ACHN (cell line): ENCODE measurements at places on chromosomes 12 and 14.

GRCh38 chr14:71317385-71318096, 410.3 kb downstream of the PCNX1 start:
- no peak for DNase-seq

DNA sequence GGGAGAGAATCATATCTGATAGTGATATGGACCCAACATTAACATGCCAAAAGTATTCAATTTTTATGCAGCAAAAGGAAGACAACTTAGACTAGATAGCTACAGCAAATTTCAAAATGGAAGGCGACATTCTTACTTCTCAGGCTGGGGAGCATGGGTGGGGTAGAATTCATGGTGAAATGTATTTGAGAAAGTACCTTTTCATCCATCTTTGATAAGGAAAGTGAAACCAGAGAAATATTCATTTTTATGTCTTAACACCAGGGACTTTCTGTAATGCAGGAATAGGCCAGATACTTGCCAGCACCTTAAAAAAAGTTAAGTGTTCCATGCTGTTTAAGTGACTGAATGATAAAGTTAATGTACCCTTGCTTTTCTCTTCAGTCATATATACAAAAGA, 13.4 kb downstream of the BTG1 start:
- peak; percentile 38 for DNase-seq

DNA sequence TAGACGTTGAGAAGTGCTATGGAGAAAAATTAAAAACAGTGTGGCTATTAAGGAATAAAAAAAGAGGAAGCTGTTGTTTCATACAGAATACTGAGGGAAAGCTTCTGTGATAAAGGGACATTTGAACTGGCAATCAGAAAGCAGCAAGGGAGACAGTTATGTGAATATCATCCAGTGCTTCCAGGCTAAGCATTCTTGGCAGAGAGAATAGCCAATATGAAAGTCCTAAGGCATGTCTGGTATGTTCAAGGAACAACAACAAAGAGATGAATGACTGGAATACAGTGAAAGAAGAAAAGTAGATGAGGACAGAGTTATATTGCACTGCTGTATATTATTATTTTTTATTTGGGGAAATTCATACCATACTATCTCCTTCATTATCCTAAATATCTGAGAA, 23.9 kb downstream of the SCAF11 start:
- peak; percentile 79 for DNase-seq

DNA sequence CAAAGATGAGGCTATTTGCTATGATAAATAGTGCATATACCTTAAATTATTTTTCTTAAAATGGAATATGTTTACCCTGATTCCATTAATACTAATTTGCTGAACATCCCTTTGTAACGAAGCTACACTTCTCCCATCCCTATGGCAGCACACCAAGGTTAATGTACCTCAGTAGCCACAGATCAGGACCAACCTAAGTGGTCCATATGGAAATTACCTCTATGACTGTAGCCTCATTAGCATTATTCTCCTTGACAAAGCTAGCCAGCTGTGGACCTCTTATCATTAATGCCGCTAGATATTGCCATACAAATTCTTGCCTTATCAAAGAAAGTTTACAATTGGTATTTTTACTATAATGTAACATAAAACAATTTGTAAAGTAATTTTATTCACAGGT, 76.9 kb upstream of the GARIN2 start:
- DNase-seq, result no peak

DNA sequence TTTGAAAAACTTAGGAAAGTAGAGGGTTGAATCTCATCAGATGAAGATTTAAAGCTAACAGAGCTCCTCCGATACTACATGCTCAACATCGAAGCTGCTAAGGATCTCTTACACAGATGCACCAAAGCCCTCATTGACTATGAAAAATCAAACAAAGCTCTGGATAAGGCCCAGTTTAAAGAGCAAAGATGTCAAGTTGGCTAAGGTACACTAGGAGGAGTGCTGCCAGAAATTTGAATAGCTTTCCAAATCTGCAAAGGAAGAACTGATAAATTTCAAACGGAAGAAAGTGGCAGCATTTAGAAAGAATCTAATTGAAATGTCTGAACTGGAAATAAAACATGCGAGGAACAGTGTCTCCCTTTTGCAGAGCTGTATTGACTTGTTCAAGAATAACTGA, 141.2 kb downstream of the SLC5A8 start:
- DNase-seq, result no peak

DNA sequence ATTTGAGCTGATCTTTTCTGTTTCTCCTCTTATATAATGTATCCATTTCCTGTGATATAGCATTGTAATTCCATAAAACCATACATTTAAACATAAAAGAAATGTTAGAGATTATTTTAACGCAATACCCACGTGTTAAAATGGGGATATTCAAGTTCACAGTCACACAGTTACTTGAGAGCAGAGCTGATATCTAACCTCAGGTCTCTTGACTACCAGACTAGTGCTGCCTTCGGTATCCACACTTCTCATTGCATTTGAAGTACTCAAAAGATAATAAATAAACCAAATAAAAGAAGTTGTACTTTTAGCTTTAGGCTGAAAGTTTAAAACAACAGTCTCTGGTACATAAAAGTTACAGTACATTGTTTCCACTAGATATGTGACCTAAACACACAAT, 2.9 kb downstream of the CLECL1 start:
- no peak for DNase-seq

DNA sequence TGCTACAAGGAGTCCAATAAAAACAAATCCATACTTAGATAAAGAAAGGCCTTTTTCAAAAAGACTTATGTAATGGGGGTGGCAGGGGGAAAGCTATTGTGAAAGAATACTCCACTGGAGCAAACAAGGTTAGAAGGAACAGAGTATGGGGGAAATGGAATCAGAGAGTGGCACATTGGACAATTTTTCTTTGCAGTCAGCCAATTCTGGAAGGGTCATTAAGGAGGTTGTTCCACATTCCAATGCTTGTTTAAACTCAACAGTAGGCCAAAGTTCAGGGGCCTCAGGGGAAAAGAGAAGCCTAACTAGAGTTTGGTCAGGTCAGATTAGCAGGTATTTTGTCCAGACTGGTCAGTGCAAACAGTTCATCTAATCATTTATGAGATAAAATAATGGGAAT, 105.2 kb upstream of the RESF1 start:
- no peak for DNase-seq

DNA sequence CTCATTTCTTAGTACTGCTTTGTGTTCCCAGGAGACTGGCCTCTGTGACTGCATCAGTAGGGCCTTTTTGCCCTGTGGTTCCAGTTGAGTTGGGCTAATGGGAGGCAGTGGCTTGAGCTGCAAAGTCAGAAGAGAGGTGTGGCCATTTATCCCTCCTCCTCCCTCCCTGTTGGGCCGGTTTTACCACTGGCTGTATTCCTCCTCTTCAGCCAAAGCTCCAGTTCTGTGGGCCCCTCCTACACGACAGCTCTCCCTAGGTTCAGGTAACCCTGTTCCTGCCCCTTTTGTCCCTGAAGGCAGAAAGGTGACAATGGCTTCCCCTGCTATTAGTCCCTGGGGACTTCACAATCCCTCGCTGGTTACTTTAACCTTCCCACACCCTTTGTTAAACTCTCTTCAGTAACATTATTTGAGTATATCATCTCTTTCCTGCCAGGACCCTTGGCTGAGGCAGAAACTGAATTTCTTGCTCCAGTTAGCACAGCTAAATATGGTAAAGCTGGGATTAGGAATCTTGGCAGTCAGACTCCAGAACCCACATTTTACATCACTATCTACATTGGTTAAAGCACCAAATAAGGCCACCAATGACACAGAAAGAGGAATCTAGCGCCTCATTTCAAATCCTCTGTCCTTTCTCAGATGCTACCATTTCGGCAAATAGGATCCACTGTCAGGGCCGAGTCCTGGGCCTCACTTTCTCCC, 121.9 kb upstream of the SLC35F4 start:
- no peak for DNase-seq

GRCh38 chr12:112992541-112993398, 14.5 kb downstream of the OAS2 start:
- DNase-seq, result peak; percentile 84
